Dermis blood vessel endothelial cell (primary cell): ENCODE measurements at places on chromosomes 5 and 9. TPM values are rescaled to one million over a fixed set of nuclear protein-coding genes. Genes with fewer than 3 reads are reported as not detected.

TAF11L4 gene
- total RNA-seq: not detected in 2 replicates

IL7R gene
- total RNA-seq: 0.51 and 2.2 TPM in 2 replicates

RIOK2 gene
- 23.3 and 46.6 TPM in 2 replicates for total RNA-seq

FBP2 gene
- total RNA-seq: not detected in 2 replicates

ZNF483 gene
- total RNA-seq: 1.8 and 3.2 TPM in 2 replicates

FAM120AOS gene
- 34.9 and 37.1 TPM in 2 replicates for total RNA-seq

SLC27A6 gene
- total RNA-seq: 0.14 TPM in 1 of 2 replicates, not detected in the other

SPINK5 gene
- total RNA-seq: 0.09 and 0.85 TPM in 2 replicates

TXNDC8 gene
- total RNA-seq: not detected in 2 replicates

SLC34A1 gene
- total RNA-seq: not detected in 2 replicates

GRCh38 chr9:130917168-130917960 is 20.8 kb upstream of the QRFP start:
- DNase-seq: no peak

- DNase-seq: no peak
Observed at GRCh38 chr9:119180897-119181296, 188.3 kb downstream of the BRINP1 start.

GRCh38 chr9:22107202-22108045 is 98.3 kb upstream of the CDKN2B start:
- DNase-seq: no peak

- peak; percentile 74 for DNase-seq
Observed at GRCh38 chr5:55407059-55407684, 99.4 kb downstream of the MTREX start.

DNA sequence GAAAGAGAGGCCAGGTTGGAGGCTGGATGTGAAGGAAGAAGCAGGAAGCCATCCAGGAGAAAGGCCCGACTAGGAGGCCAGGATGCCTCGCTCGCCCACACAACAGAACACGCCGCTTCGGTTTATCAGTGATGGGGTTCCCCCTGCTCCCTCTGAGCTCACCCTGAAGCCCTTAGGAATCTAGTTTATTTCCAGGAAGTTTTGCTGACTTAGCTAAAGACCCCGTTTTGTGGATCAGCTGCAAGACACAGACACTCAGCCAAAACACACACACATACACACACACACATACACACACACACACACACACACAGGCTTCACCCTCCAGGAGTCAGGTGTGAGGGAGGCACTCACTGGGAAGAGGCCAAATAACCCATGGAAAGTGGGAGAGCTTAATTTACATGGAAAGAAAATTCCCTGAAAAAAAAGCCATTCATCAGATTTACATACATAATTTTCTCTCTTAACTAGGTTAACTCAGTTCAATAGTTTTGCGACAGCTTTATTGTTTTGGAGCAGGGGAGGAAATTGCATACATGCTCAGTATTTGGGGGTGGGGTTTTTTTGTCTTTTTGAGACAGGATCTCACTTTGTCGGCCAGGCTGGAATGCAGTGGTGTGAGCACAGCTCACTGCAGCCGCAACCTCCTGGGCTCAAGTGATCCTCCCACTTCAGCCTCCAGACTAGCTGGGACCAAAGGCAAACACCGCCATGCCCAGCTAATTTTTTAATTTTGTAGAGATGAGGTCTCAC is 92.7 kb upstream of the HAND1 start:
- DNase-seq: no peak

- DNase-seq: no peak
Observed at GRCh38 chr9:92512622-92513021, 23.2 kb downstream of the ECM2 start.

DNA sequence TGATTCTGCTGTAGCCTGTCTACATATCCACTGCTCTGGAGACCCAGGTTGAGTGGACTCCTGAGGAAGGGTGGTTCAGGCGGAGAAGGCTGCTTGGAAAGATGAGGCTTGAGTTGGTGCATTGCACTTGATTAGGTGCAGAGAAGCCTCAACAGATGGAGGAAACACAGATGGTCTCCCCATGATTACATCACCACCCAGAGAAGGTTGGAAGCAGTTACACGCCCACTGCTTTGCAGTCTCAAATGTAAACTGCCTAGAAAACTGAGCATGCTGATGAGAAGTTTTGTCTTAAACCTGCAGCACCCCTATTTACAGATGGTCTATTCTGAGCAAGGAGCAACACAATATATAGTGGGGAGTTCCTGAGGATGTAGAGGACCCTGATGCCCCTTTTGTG is 266.6 kb downstream of the PIK3R1 start:
- DNase-seq: no peak

GRCh38 chr5:5497152-5497788 is 74.8 kb downstream of the ICE1 start:
- peak; percentile 67 for DNase-seq

GRCh38 chr5:158801893-158802292 is 297.8 kb downstream of the EBF1 start:
- no peak for DNase-seq

- DNase-seq: no peak
Observed at GRCh38 chr9:73411494-73411893, 259.8 kb downstream of the ANXA1 start.

DNA sequence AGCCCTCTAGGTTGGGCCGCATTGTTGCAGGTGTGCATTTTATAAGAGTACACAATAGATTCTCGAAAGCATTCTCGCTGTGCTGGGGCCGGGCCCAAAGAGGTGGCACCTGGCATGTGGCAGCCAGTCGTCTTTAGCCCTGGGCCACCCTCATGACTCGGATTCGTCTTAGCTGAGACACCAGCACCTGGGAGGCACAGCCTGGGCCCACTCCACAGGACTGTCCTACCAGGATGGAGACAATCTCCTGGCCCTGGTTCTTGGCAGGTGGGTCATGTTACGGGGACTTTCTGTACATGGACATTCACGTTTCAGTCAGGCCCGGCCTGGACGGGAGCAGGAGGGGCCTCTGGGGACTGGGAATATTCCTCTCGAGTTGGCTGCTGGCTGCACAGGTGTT is 212.5 kb downstream of the FANCC start:
- DNase-seq: no peak

DNA sequence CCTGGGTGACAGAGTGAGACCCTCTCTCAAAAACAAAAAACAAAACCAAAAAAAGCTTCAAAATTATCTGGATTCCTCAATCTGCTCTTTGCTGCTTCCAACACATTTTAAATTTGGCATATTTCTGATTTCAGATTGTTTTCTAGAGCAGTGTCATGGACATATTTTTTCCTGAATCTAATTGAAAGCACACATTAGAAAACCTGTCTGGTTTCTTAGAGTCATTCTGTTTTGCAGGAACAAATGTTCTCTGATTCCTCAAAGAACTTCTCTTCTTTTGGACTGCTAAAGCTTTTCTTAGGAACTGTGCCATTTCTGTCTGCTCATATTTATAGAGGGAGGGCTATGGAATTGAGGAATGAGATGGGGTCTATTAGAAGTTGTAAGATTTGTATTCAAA is 81.6 kb downstream of the RAI14 start:
- DNase-seq: no peak

GRCh38 chr5:167725741-167726140 is 565.7 kb upstream of the WWC1 start:
- no peak for DNase-seq

DNA sequence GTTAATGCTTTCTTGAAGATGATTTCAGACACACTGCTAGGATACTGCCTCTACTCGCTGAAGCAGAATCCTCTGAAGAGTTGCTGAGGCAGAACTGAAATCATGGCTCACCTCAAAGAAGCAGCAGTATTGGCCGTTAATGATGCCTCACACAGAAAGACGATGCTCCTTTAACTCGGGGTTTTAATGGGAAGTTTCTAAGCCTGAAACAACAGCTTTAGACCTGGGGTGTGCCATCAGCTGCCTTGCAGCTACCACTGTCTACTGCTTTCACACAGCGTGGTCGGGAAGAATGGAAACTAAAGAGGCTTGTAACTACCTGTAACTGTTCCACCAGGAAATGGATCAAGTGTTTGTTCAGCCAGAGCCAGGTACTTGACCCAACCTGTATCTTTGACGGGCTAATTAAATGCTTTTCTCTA is at the start of gene CTXN3:
TSS of gene CTXN3 (plus strand) at position 65 of the 422 bp plus-strand sequence. CDS start 8,440 bp downstream, outside the sequence.
- no peak for DNase-seq

DNA sequence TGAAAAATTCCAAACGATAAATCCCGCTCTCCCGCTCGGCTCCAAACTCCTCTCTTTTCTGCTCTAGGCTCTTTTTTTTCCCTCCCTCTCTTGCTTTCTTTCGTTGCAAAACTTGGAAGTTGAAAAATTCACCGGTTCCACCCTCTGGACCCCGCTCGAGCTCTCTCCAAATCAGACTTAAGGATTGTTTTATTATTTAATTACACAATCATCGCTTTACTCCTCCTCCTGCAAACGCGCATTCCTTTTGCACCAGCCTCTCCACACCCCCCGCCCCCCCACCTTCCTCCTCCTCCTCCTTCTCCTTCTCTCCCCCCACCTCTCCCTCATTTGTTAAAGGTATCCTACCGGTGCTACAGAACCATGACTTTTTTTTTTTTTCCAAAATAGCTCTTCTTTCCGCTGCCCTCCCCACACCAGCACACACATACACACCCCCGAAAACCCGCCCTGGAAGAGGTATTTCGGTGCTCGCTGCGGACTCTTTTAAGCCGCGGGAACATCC is 535 bp upstream of the NFIB start:
- DNase-seq: peak; percentile 91

DNA sequence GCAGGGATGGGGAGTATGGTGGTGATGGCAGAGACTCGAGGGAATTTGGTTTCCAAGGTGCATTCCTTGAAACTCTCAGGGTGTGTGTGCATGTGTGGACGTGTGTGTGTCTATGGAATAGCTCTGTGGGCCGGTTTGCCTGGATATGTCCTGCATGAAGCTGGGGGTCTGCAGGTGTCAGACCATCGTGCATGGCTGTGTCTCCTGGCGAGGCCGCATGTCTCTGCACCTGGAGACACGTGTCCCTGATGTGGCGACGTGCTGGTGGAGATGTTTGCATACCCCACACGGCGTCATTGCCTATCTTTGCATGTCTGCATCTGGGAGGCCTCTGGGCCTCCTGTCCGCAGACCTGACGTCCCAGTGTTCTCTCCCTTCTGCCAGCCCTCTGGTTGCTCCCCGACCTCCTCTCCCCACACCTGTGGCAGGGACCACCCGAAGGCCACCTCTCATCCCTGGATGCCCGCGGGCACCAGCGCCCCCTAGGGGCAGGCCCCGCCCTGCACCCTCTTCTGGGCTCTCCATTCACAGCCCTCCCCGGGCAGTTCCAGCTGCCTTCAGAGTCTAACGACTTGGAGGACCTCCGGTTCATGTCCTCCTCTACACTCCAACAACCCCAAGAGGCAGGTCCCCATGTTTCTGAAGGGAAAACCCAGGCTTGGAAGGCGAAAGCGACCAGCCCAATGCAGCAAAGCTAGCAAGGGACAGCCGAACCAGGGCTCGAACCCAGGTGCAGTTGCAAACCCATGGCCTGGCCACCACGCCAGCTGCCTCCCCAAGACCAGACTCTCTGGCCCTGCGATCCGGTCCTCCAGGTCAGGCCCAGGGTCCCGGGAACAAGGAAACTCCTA is 88.6 kb downstream of the LMX1B start:
- peak; percentile 35 for DNase-seq

DNA sequence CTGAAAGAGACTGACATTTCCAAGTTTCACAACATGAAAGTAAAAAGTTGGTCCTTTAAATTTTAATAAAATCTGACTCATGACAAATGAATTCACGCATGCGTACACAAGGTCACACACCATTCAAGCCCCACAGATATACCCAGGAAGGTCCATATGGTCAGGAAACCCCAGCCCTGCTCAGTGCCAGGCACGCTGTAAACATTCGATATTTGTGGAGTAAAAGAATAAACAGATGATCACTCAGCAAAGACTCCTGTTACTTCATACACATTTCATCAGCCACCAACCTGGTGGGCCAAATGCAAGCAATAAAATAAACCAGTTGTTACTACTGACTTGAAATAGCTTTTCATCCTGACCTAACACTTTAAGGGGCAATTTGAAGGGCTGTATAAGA is 158.0 kb upstream of the RETREG1 start:
- no peak for DNase-seq

GRCh38 chr5:103410172-103410571 is 151.6 kb downstream of the MACIR start:
- DNase-seq: no peak

- DNase-seq: no peak
Observed at GRCh38 chr9:120153258-120153657, 426.7 kb downstream of the CDK5RAP2 start.

DNA sequence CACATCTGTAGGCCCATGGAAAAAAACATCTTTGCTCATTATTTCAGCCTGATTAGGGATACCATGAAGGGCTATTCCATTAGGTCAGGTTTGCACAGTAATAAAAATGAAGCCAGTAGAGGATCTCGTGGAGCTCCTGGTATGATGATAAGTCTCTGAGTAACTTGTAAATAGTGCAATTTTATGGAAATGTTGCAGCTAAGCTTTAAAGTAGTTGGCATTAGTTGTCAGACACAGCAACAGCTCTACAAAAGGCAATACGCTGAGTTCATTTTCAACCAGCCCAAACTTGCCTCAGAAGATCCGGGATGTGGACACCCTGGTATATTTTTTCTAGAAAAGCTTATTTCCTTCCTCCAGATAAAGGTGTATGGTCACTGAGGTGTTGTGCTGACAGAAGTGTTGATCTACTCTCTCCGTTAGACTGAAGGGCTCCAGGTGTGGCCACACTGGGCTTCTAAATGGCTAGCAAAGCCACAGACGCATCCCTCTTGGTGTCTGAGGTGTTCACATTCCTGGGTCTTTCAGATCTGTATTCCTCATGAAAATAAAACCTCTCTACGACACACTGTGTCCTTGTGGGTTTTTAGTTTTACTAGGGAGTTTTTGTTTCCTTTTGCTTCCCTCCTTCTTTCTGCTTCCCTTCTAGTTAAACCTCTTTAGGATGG is 141.6 kb downstream of the GHR start:
- no peak for DNase-seq

- DNase-seq: no peak
Observed at GRCh38 chr5:102664616-102665335, 90.3 kb upstream of the PAM start.

DNA sequence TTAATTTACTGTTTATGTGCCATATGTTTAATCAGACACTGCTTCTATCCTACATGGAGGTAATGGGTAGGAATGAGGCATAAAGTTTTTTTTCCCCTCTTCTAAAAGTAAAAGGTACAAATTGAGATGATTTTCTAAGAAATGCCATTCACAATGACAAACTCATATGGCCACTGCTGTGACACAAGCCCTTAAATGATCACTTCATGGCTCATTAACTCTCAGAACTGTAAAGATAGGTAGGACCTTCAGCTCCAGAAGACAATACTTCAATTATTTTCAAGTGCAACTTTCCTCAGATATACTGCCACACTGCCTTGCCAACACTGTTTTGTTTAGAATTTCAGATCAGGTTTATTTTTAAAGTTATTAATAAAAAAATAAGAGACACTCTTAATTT is 362.9 kb upstream of the ZNF608 start:
- DNase-seq: no peak
